ENCODE measurements at places on chromosomes 2 and 18.

DNA sequence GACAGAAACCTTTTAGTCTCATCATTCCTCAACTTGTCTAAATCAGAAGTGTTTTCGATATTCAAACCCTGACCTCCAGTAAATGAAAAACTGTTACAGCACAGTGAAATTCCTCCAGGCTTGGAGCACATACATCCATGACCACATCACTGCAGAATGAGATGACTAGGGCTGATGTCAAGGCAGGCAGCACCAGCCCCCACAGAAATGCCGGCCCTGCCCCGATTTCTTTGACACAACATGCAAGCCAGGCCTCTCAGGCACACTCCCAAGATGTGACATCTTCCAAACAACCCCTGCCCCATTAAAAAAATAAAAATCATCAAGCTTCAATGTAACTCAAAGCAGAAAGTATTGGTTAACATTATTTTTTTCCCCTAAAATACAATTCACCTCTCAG, 103.3 kb downstream of the CTAGE1 start:
- no peak for DNase-seq
- H3K36me3 ChIP-seq = no peaks in the 10 kb centered on the region
- no peak overlapping the region for H3K4me3 ChIP-seq
- H3K27me3 ChIP-seq = no peaks in the 10 kb centered on the region

DNA sequence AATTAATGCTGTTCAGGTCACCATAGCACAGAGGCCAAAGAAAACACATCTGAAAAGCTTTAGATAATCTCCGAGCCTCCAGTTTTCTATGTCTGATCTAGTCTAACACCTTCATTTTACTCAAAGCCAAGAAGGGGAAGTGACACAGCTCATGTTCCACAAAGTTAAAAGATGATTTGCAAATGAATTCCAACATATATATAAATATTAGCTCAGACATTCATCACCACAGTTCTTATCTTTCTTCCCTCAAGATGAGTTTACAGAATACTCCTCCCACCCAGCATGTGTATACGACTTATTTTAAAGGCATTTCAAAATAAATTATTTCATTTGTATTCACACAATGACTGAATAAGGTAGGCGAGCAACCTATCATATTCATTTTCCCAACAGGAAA, 82.4 kb downstream of the AAK1 start:
- peaks cover 4% of the 10 kb centered on the region for H3K36me3 ChIP-seq
- no peak overlapping the region for H3K4me3 ChIP-seq
- H3K27ac ChIP-seq = no peak overlapping the region
- no peak for DNase-seq
- no peaks in the 10 kb centered on the region for H3K27me3 ChIP-seq

GRCh38 chr2:219648176-219648575, 20.7 kb downstream of the SLC4A3 start:
- H3K36me3 ChIP-seq = no peaks in the 10 kb centered on the region
- H3K4me1 ChIP-seq = no peaks in the 10 kb centered on the region
- no peak overlapping the region for H3K4me3 ChIP-seq
- no peak overlapping the region for H3K27ac ChIP-seq
- no peak for DNase-seq

- H3K27ac ChIP-seq = no peak within 1 kb of the TSS
- H3K36me3 ChIP-seq = no peaks in the 10 kb centered on the region
- no peaks in the 10 kb centered on the region for H3K4me1 ChIP-seq
- no peak within 1 kb of the TSS for H3K4me3 ChIP-seq
These were observed at the start of gene CPO for GRCh38 chr2:206939340-206939739. Gene CPO (plus strand): TSS chr2:206939518. CDS start chr2:206939600, 82 bp downstream.
